Activated CD4-positive, alpha-beta T cell treated with anti-CD3 and anti-CD28 coated beads, Interleukin-10, Interleukin-2, amounts not matched to agents 100 ng/mL and 50 ng/mL, durations not matched to agents 16 hours and 8 hours (primary cell): ENCODE measurements at places on chromosomes 7 and 10.

- peak; percentile 50 for DNase-seq
Measured at GRCh38 chr7:127588697-127589482, 679 bp downstream of the ARF5 start.

GRCh38 chr10:106078895-106079576, 1085.5 kb downstream of the SORCS1 start:
- no peak for DNase-seq

- DNase-seq = no peak
Measured at GRCh38 chr10:21513405-21513788, 12.1 kb downstream of the SKIDA1 start.

DNA sequence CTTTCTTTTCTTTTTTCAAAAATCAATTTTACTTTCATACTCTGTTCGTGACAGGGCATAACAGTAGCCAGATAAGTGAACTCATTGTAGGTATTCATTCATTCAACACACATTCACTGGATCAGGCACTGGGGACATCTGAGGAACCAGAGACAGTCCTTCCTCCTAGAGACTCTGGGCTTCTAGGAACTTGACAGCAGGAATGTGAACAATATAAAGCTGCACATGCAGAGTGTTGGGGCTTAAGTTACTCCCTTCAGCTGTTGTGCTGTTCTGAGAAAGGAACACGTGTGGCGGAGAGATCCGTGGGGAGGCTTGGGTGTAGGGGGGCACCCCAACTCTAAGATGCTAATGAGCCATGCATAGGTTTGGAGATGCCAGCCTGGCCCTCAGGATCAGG, 120.4 kb downstream of the PKD1L1 start:
- DNase-seq = no peak

DNA sequence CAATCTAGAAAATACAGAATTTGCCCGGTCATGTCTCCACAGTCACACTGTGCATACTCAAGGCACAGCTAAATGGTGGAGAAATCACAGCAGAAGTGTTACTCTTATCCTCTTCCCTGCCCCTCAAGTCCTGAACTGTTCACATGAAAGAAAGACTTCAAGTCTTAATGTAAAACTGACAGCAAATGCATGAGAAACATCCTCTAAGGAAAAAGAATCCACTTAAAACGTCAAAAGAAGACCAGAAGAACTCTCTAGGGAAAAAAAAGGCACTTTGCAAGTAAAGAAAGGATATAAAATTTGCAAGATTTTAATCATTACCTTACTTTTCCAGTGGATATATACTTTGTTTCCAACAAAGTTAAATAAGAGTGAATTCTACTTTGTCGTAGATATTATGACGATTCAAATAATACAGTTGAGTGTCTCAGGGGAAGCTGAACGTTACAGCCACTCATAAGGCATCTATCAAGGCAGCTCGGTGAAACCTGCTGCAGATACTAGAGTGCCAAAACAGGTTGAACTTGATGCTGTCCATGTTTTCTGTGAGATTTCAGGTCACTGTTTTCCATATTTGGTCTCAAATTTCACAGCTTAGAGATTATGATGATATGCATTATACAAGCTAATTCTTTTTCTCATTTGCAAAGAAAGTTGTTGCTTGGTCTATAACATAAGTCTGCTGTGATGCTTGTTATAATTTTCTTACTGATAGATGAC, 155.0 kb downstream of the CTTNBP2 start:
- DNase-seq = no peak

DNA sequence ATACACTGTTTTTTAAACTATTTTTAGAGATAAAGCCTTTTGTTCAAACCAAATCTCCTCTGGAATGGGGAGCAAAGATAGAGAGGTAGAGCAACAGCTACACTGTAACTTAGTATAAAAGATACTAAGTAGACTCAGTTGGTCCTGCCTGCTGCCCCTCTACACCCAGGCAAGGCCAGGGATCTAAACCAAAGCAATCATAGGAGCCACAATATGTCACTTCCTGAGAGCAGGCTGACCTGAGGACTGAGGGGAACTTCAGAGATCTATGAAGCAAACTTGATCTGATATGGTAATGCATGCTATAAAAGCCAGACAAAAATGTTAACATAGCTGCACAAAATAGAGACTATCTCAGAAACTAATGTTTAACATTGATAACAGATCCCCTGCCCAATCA, 7.0 kb upstream of the TRDMT1 start:
- DNase-seq = no peak

GRCh38 chr10:110393866-110394265, 89.1 kb upstream of the SMNDC1 start:
- no peak for DNase-seq
